Cardiac muscle cell (in vitro differentiated cells and primary cell): ENCODE measurements at places on chromosomes 5 and 9.

DNA sequence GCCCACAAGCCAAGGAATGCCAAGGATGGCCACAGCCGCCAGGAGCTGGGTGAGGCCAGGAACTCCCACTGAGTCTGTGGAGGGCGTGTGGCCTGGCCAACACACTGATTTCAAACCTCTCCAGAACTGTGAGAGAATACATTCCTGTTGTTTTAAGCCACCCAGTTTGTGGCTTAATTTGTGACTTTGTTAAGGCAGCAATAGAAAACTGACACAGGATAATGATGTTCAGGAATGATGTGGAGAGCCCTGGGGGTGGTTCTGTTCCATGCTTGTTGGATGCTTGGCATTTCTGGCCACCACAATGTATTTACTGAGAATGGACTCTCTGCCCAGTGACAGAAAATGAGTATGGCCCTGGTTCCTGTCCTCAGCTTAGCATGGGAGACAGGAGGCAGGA is 82.8 kb downstream of the DAP start:
- no peaks in the 10 kb centered on the region for H3K4me1 ChIP-seq
- H3K27ac ChIP-seq = no peak overlapping the region

- H3K27ac ChIP-seq = no peak overlapping the region
- H3K4me1 ChIP-seq = no peaks in the 10 kb centered on the region
- DNase-seq = no peak
- no peaks in the 10 kb centered on the region for H3K27me3 ChIP-seq
Observed at GRCh38 chr5:16668631-16669030, 51.8 kb upstream of the RETREG1 start.

GRCh38 chr9:109812818-109813281 is 32.9 kb downstream of the PALM2AKAP2 start:
- H3K36me3 ChIP-seq = no peaks in the 10 kb centered on the region
- H3K27ac ChIP-seq = peak overlapping the region; percentile 30
- H3K4me3 ChIP-seq = no peak overlapping the region
- H3K4me1 ChIP-seq = peaks cover 41% of the 10 kb centered on the region
- DNase-seq = no peak

- no peaks in the 10 kb centered on the region for H3K36me3 ChIP-seq
- H3K27ac ChIP-seq = no peak overlapping the region
- H3K27me3 ChIP-seq = no peaks in the 10 kb centered on the region
- no peak for DNase-seq
- no peak overlapping the region for H3K4me3 ChIP-seq
Observed at GRCh38 chr5:171496456-171496855, 77.0 kb downstream of the FGF18 start.

GRCh38 chr5:138077064-138077696 is 6.7 kb upstream of the WNT8A start:
- H3K27me3 ChIP-seq = no peaks in the 10 kb centered on the region
- H3K4me1 ChIP-seq = no peaks in the 10 kb centered on the region

GRCh38 chr5:110824936-110825441 is 86.2 kb downstream of the SLC25A46 start:
- no peaks in the 10 kb centered on the region for H3K4me1 ChIP-seq
- no peaks in the 10 kb centered on the region for H3K27me3 ChIP-seq
- DNase-seq = no peak
- H3K36me3 ChIP-seq = no peaks in the 10 kb centered on the region
- H3K4me3 ChIP-seq = no peak overlapping the region

DNA sequence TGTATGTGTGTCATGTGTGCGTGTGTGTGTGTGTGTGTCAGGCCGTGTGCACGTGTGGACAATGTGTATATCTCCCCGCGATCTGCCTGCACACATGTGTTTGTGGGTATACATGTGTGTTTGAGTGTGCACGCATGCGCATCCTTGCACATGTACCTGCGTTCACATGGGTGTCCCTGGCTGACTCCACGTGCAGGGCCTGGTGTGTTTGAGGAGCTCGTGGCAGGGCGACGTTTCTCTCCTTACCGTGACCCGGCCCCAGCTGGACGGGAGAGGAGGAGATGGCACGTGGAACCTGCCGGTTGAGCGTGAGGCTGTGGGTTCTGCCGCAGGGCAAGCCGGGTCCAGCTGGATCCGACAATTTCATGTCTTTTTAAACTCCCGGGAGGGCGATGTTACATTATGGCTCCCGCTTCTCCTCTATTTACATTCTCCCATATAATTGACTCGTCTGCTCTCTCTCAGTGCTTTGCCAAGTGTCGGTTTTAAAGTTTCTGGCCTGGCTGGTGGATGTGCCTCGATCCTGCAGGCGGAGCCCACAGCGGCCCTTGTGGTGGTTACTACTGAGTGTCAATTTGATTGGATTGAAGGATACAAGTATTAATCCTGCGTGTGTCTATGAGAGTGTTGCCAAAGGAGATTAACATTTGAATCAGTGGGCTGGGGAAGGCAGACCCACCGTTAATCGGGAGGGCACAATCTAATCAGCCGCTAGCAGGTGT is 5.9 kb downstream of the COL5A1 start:
- peaks cover 20% of the 10 kb centered on the region for H3K4me1 ChIP-seq
- H3K4me3 ChIP-seq = no peak overlapping the region
- no peak for DNase-seq
- no peaks in the 10 kb centered on the region for H3K27me3 ChIP-seq

DNA sequence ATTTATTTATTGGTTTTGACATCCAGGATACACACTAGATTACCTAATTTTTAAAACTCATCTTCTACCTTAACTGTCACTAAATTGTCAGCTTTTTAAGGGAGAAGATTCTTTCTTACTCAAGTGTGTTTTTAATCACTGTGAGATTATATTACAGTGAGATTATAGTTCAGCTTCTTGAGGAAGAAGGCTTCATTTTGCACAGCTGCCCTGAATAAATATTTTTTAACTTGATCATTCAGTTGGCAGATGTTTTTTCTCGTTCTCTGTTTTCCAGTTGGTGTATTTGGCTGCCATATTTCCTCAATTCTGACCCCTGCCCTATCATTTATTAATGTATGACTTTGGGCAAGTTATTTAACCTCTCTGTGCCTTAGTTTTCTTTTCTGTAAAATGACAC is 15.0 kb upstream of the ELL2 start:
- H3K4me3 ChIP-seq = no peak overlapping the region
- no peaks in the 10 kb centered on the region for H3K36me3 ChIP-seq
- no peaks in the 10 kb centered on the region for H3K27me3 ChIP-seq
- no peak overlapping the region for H3K27ac ChIP-seq
- DNase-seq = no peak

GRCh38 chr5:106205916-106206571 is 1464.7 kb downstream of the EFNA5 start:
- H3K4me3 ChIP-seq = no peak overlapping the region
- no peak for DNase-seq
- H3K27me3 ChIP-seq = no peaks in the 10 kb centered on the region
- no peaks in the 10 kb centered on the region for H3K36me3 ChIP-seq
- no peak overlapping the region for H3K27ac ChIP-seq
- H3K4me1 ChIP-seq = no peaks in the 10 kb centered on the region

GRCh38 chr9:75231167-75231566 is 142.9 kb downstream of the OSTF1 start:
- no peaks in the 10 kb centered on the region for H3K4me1 ChIP-seq
- no peaks in the 10 kb centered on the region for H3K27me3 ChIP-seq
- no peaks in the 10 kb centered on the region for H3K36me3 ChIP-seq

- no peaks in the 10 kb centered on the region for H3K4me1 ChIP-seq
- DNase-seq = peak; percentile 13
- H3K36me3 ChIP-seq = no peaks in the 10 kb centered on the region
- peaks cover 92% of the 10 kb centered on the region for H3K27me3 ChIP-seq
Observed at GRCh38 chr9:120689860-120690259, 24.4 kb downstream of the MEGF9 start.

- no peak for DNase-seq
- peaks cover 27% of the 10 kb centered on the region for H3K4me1 ChIP-seq
- H3K36me3 ChIP-seq = no peaks in the 10 kb centered on the region
- no peak overlapping the region for H3K27ac ChIP-seq
- H3K27me3 ChIP-seq = no peaks in the 10 kb centered on the region
Observed at GRCh38 chr5:149282966-149283332, 11.3 kb downstream of the AFAP1L1 start.

DNA sequence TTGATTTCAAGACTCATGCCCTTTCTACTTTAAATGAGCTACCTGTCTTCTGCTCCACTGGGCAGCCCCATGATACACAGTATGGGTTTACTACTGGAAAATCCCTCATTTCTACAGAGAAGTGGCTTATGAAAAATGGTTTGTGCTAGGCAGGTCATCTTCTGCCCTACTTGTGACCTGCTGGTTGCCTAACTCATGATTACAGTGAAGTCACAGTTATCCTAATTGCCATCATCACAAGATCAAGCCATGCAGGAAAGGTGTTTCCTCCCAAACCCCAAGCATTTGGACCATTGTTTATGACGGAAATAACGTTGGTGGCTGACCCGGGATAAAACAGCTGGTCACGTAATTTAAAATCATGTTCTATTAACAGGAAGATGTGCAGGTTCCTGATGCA is 330.6 kb downstream of the ACTL7B start:
- H3K36me3 ChIP-seq = no peaks in the 10 kb centered on the region
- H3K4me3 ChIP-seq = no peak overlapping the region
- H3K27me3 ChIP-seq = no peaks in the 10 kb centered on the region
- no peaks in the 10 kb centered on the region for H3K4me1 ChIP-seq

GRCh38 chr5:174572591-174572990 is 151.8 kb upstream of the MSX2 start:
- peaks cover 13% of the 10 kb centered on the region for H3K4me1 ChIP-seq
- no peaks in the 10 kb centered on the region for H3K36me3 ChIP-seq
- no peak overlapping the region for H3K4me3 ChIP-seq
- no peaks in the 10 kb centered on the region for H3K27me3 ChIP-seq
- no peak for DNase-seq

GRCh38 chr9:134944916-134945315 is 27.2 kb upstream of the FCN1 start:
- H3K27ac ChIP-seq = no peak overlapping the region
- no peaks in the 10 kb centered on the region for H3K36me3 ChIP-seq
- peaks cover 4% of the 10 kb centered on the region for H3K4me1 ChIP-seq
- no peak overlapping the region for H3K4me3 ChIP-seq
- no peaks in the 10 kb centered on the region for H3K27me3 ChIP-seq
